ENCODE measurements at places on chromosomes 12 and 14. TPM values are rescaled to one million over a fixed set of nuclear protein-coding genes. Genes with fewer than 3 reads are reported as not detected.
A peak's percentile ranks its signal among the peaks of the same experiment; 100 is the strongest.

RFX4 gene
- not detected for total RNA-seq

SLC22A17 gene
- 28.4 TPM for total RNA-seq

GRCh38 chr14:103735815-103736545 is 20.4 kb downstream of the ZFYVE21 start:
- H3K27me3 ChIP-seq = no peaks in the 10 kb centered on the region
- peaks cover 63% of the 10 kb centered on the region for H3K36me3 ChIP-seq
- H3K27ac ChIP-seq = peak overlapping the region; percentile 92

IFI27L2 gene
- total RNA-seq = 38.8 TPM

RNASE3 gene
- not detected for total RNA-seq
